ENCODE measurements at places on chromosomes 12 and 14.
A peak's percentile ranks its signal among the peaks of the same experiment; 100 is the strongest.

DNA sequence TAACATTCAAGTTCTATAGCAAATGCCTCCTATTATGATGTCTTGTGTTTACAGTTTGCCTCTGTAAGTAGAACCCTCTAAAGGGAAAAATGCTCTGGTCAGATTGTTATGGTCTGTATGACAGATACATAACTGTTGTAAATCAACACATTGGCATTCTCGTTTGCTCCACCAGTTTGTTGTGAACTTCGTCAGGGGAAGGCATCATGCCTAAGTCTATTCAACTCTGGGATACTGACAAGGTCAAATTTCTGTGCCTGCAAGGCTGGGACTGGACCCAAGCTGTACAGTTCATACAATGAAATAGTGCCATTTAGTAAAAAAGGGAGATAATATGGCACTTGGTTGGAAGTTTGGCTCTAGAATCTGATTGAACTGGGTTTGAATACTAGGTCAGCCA is 392.3 kb downstream of the RAD51B start:
- no peaks in the 10 kb centered on the region for H3K27me3 ChIP-seq
- no peak for DNase-seq
- no peaks in the 10 kb centered on the region for H3K36me3 ChIP-seq

DNA sequence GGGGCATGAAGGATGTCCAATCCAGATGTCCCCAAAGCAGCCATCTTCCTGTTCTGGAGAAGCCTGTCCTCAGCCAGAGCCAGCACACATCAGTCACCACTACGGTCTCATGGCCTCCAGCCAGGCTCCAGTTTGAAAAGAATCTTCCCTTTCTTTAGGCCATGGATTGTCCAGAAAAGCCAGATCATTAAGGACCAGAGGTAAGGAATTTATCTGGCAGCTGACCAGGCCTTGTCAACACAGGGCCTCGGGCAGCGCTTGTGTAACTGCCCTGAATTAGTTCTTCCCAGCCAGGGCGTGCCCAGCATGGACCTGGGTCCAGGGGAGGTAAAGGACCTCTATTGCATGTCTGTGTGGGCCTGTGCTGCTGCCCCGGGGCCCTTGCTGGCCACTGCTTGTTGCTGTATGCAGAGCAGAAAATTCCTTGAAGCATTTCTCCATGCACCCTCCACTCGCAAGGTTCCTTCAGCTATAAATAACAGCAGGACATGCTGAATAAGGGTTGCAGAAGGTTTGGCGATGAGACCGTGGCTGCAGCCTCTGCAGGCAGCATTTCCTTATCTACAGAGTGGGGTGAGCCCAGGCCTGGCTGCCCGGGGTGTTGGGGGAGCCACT is 21.7 kb upstream of the VPS37B start:
- no peak overlapping the region for H3K4me3 ChIP-seq
- no peak overlapping the region for H3K27ac ChIP-seq
- H3K36me3 ChIP-seq: no peaks in the 10 kb centered on the region
- no peaks in the 10 kb centered on the region for H3K27me3 ChIP-seq

GRCh38 chr12:53413485-53414204 is 10.0 kb upstream of the AMHR2 start:
- H3K27ac ChIP-seq: peak overlapping the region; percentile 61
- H3K4me3 ChIP-seq: no peak overlapping the region
- no peak for DNase-seq
- H3K36me3 ChIP-seq: peaks cover 28% of the 10 kb centered on the region
- H3K4me1 ChIP-seq: peaks cover 46% of the 10 kb centered on the region
- H3K27me3 ChIP-seq: no peaks in the 10 kb centered on the region

DNA sequence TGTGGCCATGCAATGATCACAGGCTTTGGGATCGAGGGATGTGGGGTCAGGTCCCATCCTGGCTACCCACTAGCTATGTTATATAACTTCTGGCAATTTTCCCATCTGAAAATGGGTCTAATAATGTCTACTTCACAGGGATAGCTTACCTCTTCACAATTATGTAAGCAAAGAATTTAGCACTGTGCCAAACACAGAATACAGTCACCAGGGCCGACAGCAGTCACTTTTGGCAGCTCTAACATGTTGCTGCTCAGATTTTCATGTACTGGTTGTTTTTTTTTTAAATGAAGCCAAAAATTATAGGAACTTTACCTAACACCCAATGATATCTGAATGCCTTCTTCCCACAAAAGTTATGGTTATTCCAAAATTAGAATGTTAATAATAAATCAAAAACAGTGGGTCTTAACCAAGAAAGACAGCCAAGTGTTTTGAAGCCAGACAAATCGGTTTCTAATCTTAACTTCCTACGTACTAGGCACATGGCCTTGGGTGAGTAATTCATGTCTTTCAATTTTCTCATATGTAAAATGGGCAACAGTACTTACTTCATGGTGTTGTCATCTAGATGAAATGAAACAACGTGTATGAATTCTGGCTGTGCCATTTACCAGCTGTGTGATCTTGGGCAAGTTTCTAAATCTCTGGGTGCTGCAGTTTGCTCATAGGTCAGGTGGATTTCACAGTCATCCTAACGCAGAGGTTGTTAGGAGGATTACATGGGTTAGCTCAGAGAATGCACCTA is 13.0 kb upstream of the PCED1B start:
- peak overlapping the region; percentile 54 for H3K27ac ChIP-seq
- H3K27me3 ChIP-seq: no peaks in the 10 kb centered on the region
- no peak overlapping the region for H3K4me3 ChIP-seq
- H3K36me3 ChIP-seq: no peaks in the 10 kb centered on the region

- no peak overlapping the region for H3K4me3 ChIP-seq
- H3K4me1 ChIP-seq: peaks cover 32% of the 10 kb centered on the region
- DNase-seq: no peak
Measured at GRCh38 chr12:123934016-123934620, 38.5 kb downstream of the CCDC92 start.

DNA sequence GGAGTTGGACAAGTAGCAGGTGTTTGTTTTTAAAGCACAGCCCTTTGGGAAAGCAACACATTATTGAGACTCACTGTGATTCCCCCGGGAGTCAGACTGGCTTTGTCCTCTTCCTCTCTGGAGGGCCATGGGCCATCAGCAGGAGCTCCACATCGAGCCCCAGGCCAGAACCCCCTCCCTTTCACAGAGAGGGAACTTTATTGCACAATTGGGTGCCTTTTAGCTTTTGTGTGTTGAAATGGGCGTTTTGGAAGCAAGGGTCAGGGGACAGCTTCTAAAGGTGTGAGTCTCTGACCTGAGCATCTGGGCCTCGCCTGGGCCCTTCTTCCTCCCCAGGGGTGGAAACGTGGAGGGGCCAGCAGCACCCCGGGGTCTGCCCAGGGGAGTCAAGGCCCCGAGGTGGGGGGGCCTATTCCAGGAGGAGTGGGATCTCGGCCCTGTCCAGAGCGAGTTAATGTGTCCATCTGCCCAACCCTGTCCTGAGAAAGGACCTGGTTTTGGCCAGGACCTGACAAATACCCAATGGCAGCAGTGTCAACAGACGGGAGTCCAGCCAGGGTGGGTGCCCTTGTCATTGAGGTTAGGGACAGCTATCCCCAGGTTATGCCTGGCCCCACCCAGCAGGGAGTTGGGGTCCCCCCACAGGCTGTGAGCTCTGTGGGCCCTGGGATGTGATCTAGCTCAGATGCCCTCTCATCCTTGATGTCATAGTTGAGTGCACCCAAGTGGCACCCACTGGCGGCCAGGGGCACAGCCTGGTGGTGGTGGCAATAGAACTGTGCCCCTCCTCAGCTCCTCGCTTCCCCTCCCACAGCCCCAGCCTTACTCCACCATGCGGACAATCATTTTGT is 37.1 kb downstream of the SLC8B1 start:
- H3K27me3 ChIP-seq: no peaks in the 10 kb centered on the region
- peaks cover 13% of the 10 kb centered on the region for H3K36me3 ChIP-seq
- no peak overlapping the region for H3K4me3 ChIP-seq
- no peak overlapping the region for H3K27ac ChIP-seq
- H3K4me1 ChIP-seq: peaks cover 5% of the 10 kb centered on the region

DNA sequence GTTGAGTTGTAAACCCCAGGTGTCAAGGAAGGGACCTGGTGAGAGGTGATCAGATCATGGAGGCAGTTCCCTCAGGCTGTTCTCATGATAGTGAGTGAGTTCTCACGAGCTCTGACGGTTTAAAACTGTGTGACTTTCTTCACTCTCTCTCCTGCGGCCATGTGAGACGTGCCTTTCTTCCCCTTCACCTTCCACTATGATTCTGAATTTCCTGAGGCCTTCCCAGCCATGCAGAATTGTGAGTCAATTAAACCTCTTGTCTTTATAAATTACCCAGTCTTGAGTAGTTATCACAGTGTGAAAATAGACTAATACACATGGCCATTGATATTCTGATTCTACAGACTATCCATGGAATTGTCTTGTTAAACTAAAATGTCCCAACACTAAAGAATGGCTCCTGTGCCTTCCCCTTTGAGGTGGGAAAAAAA is 85.6 kb downstream of the SLC2A13 start:
- no peak overlapping the region for H3K4me3 ChIP-seq
- no peak overlapping the region for H3K27ac ChIP-seq
- peaks cover 6% of the 10 kb centered on the region for H3K4me1 ChIP-seq
- no peak for DNase-seq
- no peaks in the 10 kb centered on the region for H3K27me3 ChIP-seq

DNA sequence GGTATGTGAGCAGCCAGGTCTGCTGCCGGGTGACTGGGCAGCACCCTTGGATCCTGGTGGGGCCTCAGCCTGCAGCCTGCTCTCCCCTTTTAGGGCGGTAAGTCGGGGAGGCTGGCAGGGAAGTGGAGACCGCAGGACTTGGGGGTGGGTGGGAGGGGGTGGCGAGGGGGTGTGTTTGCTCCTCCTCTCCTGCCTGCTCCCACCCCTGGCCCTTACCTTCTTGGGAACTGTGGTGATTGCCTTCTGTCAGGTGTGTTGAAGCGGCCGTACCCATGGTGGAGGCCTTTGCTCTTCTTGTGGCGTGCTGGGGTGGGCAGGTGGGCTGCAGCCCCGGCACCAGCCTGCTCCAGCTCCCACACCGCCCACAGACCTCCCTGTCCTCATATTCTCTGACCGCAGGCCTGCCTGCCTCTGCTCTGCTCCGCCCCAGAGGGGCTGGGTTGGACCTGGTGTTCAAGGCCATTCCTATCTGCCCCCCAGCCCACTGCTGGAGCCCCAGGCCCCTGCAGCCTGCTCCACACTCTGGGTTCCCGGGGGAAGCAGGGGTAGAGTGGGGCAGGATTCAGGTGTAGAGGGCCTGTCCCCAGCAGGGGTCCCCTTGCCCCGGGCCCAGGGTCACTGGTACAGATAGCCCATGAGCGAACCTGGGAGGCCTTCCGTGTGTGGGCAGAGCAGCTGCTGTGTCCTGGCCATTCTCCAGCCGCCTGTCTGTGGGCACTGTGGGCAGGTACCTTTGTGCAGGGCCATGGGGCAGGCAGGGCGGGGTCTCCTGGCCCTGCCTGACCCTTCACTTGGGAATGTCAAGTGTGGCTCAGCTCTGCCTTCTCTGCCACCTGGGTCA is 5.2 kb downstream of the TEDC1 start:
- H3K27ac ChIP-seq: no peak overlapping the region
- no peaks in the 10 kb centered on the region for H3K27me3 ChIP-seq
- no peaks in the 10 kb centered on the region for H3K36me3 ChIP-seq
- peaks cover 5% of the 10 kb centered on the region for H3K4me1 ChIP-seq
- DNase-seq: no peak

- peak; percentile 40 for DNase-seq
- peak overlapping the region; percentile 75 for H3K27ac ChIP-seq
- no peak overlapping the region for H3K4me3 ChIP-seq
- H3K36me3 ChIP-seq: no peaks in the 10 kb centered on the region
- H3K27me3 ChIP-seq: no peaks in the 10 kb centered on the region
Measured at GRCh38 chr14:94163796-94164195, 10.3 kb upstream of the PPP4R4 start.

DNA sequence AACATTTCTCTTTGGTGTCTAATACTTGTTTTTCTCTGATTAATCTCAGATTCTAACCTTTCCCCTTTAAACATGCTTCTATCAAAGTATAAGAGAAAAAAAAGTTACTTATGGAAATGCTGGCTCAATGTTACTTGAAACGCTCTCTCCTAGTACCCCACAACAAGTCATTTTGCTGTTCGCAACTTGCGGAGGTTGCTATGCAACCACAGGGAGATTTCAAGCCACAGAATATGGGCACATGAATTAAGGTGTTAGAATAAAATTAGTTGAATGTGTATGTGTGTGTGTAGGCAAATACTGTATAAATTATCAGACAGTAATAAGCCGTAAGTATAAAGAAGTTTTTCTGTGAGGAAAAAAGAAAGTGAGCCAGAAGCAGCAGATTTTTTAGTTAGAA is 80.6 kb downstream of the CCDC59 start:
- no peaks in the 10 kb centered on the region for H3K36me3 ChIP-seq
- no peak overlapping the region for H3K27ac ChIP-seq
- no peak overlapping the region for H3K4me3 ChIP-seq

DNA sequence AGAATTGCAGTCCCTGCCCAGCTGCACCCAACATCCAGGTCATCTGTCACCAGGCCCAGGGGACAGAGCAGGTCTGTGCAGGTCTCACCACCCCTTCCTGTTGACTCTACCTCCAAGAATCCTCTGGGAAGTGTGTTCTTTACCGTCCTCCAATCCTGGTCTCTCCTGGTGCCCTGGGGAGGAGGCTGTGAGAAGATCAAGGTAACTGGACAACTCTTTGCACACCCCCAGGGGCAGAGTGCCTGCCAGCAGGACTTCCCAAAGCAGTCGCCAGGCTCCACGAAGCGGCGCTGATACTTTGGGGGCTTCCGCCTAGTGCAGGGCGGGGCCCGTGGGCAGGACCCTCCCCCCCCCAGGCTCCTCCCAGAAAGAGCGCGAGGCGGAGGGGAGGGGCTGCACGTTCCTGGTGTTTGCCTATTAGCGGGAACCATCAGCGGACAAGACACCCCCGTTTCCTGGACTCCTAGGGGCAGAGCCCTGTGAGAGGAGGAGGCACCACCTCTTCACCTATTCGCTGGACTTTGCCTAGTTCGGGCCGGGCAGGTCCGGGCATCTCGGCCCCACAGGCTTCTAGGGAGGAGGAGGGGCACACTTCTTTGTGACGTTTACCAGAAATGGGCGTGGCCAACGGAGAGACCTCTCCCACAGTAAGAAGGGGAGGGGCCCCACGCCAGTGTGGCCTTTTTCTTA is 918.0 kb downstream of the AACS start:
- DNase-seq: no peak
- no peaks in the 10 kb centered on the region for H3K36me3 ChIP-seq
- no peak overlapping the region for H3K27ac ChIP-seq
- peaks cover 8% of the 10 kb centered on the region for H3K27me3 ChIP-seq
- H3K4me1 ChIP-seq: no peaks in the 10 kb centered on the region
- no peak overlapping the region for H3K4me3 ChIP-seq

GRCh38 chr14:55221186-55221585 is 29.8 kb upstream of the DLGAP5 start:
- DNase-seq: no peak
- no peak overlapping the region for H3K27ac ChIP-seq
- H3K36me3 ChIP-seq: peaks cover under 1% of the 10 kb centered on the region
- H3K4me1 ChIP-seq: peaks cover 4% of the 10 kb centered on the region
- no peak overlapping the region for H3K4me3 ChIP-seq

DNA sequence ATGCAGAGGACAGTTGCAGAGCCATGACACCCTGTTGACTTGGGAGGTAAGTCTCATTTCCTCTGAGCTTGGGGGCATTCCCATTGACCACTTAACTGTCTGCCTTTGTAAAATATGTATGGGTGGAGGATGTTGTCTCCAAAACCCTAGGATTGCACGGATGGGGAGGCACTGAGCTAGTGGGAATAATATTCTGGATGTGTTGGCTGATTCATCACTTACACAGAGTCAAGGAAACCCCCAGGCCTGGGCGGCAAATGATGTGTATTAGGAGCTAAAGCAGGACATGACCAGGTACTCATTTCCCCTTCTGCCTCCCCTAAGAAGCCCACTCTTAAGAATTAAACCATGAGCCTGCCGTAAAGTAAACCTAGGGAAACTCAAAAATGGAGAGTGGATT is 319.4 kb downstream of the VRK1 start:
- H3K4me3 ChIP-seq: no peak overlapping the region
- no peaks in the 10 kb centered on the region for H3K36me3 ChIP-seq
- no peak overlapping the region for H3K27ac ChIP-seq
- no peaks in the 10 kb centered on the region for H3K27me3 ChIP-seq
- DNase-seq: no peak
- H3K4me1 ChIP-seq: peaks cover 28% of the 10 kb centered on the region
